Stimulated activated CD4-positive, alpha-beta T cell treated with anti-CD3 and anti-CD28 coated beads, TNF-alpha, amount 100 ng/mL, for 48 hours (primary cell): ENCODE measurements at places on chromosomes 2 and 18.

DNA sequence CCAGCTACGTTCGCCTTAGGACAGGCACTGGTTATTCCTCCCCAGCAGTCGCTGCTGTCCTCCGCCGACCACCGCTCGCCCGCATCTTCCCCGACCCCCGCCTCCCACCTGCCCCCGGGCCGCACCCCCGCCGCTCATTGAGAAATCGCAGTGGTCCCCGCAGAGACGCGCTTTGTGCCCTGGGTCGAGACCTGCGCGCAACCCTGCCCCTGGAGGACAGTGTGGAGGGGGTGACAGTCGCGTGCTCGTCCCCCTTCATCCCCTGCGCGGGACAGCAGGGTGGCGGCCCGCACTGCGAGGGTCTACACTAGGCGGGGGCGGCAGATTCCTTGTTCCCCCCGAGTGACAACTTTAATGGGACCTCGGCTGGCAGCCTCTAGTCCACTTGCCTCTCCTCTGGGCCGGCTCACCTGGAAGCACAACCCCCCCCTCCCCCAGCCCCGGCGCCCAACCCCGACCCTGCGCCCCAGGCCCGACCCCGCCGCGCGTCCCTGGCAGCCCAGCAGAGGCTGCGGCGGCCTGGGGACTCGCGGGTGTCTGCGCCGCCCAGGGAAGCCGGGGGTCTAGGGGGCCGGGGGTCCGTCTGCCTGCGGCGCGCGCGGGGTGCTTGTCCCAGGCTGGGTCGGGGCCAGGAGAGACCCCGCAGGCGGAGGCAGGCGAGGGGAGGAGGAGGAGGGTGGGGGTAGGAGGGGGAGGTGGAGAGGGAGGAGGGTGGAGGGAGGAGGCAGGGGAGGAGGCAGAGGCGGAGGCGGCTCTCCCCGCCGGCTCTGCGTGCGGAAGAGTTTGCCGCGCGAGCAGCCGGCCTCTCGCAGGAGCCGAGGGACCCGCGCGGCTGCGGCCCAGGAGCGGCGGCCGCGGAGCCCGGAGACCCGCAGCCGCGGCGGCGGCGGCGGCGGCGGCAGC, at the start of gene NPAS2:
Gene NPAS2, plus strand, starts transcription at position 770 of the 903 bp plus-strand sequence. CDS start 84,616 bp downstream, outside the sequence.
- no peak for DNase-seq

DNA sequence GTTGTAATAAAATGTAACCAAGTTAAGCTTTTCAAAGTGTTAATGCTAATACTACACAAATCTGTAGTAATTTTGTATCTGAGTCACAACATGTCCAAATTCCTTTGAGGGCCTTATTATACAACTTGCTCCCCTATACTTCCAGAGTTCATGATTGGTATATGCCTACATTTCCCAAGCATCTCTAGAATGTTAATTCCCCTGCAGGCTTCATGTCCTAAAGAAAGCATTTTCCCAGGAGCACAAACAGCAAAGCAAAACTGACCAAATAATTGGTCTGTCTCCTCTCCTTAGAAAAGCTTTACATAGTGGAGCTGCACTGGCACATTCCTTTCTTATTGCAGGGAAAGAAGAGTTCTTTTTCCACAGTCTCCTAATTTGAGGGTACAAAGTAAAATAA, 3.7 kb downstream of the ALS2 start:
- DNase-seq, result no peak

DNA sequence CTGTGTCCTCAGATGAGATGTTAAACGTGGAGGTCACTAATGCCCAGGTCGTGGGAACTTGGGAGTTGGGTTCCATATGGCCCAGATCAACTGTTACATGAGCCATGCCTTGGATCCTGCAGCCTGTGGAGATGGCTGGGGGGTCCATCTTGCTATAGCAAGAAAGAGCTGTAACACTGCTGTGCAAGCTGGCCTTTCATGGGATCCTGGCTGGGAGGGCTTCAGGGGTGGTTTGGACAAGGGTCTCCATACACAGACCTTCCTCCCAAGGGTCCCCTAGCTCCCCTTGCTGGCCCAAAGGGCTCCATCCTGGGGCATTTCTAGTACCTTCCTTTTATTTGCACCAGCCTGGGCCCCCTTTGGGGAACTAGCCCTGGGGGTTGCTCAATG, 337.7 kb downstream of the DYSF start:
- no peak for DNase-seq

- no peak for DNase-seq
These were observed 33.1 kb downstream of the SLC8A1 start for GRCh38 chr2:40418614-40419363.

GRCh38 chr2:36589230-36589630, 8.7 kb downstream of the FEZ2 start:
- DNase-seq, result no peak
